NCI-H1694 treated with DMSO at 0.1 percent for 48 hours (cell line): ENCODE measurements at places on chromosomes 11 and 22.

DNA sequence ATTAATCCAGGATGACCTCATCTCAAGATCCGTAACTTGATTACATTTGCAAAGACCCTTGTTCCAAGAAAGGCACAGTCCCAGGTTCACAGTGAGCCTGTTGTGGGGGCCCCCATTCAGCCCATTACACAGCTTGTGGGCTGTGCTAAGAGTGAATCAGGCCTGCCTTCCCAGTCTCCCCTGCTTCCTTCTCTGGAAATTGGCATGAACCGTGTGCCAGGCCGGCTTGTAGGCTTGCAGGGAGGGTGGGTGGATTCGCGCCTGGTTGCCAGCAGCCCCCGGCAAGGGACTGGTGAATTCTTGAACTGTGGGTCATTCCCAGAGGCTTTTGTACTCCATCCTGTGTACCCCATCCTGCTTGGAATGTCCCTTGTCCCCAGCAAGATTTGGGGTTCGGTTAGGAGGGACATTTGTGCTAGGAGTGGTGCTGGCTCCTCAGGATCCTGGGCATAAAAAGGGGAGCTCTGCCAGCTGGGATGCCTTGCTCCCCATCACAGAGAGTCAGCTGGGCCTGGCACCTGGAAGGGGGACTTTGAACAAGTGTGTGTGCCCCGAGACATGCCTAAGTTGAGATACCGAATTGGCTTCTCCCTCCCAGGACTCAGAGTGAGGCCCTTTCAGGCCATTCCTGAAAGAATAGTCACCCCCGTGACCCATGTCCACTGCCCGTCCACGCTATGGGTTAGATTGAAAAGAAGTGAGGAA is 818.2 kb downstream of the BRD1 start:
- no peak for DNase-seq

DNA sequence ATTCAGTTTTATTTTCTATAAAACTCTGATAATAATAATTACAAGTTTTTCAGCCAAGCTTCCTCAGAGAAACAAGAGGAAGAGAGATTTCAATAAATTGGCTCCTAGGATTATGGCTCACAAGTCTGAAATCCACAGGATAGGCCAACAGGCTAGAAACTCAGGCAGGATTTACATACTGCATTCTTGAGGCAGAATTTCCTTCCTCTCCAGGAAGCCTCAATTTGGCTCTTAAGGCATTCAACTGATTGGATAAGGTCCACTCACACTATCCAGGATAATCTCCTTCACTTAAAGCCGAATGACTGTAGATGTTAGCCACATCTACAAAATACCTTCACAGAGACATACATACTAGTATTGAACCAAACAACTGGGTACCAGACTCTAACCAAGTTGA is 120.3 kb upstream of the FAT3 start:
- no peak for DNase-seq

- DNase-seq: no peak
These were observed 27.5 kb upstream of the PLAAT3 start for GRCh38 chr11:63641727-63642126.

GRCh38 chr22:47798229-47798628 is 1035.8 kb downstream of the TBC1D22A start:
- no peak for DNase-seq

DNA sequence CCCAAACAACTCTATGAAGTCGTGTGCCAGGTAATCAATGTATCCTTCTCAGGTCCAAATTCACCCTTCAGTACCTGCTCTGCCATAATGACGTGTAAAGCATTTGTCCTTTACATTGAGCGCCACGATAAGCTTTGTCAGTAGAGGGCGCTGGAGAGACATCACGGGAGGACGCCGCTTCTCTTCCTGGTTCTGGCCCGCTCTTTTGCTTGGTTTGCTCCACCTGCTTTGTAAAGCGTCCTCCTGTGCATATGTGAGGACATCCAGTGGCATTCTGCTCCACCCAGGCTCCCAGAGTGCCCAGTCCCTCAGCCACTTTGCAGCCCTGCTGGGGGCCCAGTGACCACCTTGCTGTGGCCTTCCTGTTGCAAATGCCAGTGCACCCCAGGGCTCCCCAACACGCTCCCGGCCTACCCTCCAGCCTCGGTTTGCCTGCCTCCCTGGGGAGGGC is 61.1 kb downstream of the WT1 start:
- DNase-seq: peak; percentile 10

DNA sequence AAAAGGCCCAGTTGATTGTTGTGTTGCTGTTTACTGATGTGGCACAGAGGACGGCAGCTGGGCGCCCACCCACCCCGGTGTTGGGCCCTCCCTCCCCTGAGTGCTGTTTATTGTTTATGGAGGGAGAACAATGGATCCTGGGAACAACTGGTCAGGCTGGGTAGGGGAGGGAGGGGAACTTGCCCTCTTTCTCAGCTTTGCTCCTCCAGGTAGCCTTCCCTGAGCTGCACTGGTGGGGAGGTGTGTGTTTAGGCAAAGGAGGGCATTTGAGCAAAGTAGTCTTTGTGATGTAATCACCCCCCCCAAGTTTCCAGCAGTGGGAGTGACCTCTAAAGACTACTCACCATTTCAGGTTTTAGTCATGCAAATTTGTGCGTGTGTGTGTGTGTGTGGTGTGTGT is 1035.3 kb downstream of the NTM start:
- DNase-seq: no peak

GRCh38 chr11:10645212-10645795 is 48.3 kb downstream of the IRAG1 start:
- no peak for DNase-seq

DNA sequence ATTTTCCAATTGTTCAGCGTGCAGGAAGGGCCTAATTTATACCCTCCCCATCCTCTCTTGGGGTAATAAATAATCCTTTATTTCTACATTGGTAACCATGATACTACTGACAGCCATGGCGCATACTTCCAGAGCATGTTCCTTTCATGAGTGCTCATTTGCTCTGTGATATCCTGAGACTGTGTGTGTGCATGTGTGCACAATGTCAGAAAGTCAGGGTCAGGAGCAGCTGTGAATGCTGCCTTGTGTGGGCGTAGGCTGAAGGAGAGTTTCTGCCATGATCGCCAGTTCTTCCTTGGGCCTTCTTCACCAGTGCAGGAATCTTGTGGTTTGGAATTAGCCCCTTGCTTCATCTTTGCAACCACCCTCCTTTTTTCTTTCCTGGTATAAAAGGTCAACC is 10.2 kb downstream of the TUBA8 start:
- no peak for DNase-seq

GRCh38 chr11:108586600-108586999 is 7.0 kb downstream of the EXPH5 start:
- no peak for DNase-seq

GRCh38 chr11:102191832-102192231 is 81.6 kb downstream of the YAP1 start:
- no peak for DNase-seq

DNA sequence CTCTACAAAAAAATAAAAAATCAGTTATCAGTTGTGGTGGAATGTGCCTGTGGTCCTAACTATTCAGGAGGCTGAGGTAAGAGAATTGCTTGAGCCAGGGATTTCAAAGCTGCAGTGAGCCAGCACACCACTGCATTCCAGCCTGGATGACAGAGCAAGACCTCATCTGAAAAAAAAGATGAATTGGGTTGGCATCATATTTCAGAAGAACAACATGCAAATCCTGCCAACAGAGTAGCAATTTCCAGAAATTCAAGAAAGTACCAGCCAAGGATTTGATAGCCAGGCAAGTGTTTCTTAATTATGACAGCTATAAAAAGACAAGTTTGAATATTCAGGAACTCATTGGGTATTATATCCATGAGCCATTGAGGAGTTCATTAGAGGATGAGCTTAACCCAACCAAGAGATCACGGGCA is 75.2 kb downstream of the USP47 start:
- no peak for DNase-seq

DNA sequence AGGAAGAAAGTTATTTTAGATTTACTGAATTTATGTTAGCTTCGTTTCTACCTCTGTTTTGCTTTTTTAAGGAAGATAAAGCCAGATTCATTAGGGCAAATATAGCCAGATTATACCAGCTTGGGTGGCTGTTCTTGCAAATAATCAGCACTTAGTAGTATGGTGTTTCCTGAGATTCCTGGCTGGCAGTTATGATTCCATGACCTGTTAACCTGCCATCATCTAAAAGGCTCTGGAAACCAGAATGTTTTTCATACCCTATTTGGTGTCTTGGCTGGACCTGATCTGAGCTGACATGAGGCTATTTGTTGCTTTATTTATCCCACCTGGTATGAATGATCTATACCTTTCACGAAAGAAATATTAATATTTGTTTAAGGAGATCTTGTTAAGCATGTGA is 82.7 kb upstream of the HORMAD2 start:
- no peak for DNase-seq
